AG10803 (cell line): ENCODE measurements at places on chromosomes 13 and 19.
A peak's percentile ranks its signal among the peaks of the same experiment; 100 is the strongest.

GRCh38 chr19:14689598-14690503 is at the start of gene ZNF333:
Gene ZNF333, plus strand, starts transcription at chr19:14690048. Its CDS starts 3,444 bp downstream, at chr19:14693492.
- peak; percentile 83 for DNase-seq

GRCh38 chr13:32378012-32378411 is 49.9 kb downstream of the N4BP2L1 start:
- DNase-seq: no peak

DNA sequence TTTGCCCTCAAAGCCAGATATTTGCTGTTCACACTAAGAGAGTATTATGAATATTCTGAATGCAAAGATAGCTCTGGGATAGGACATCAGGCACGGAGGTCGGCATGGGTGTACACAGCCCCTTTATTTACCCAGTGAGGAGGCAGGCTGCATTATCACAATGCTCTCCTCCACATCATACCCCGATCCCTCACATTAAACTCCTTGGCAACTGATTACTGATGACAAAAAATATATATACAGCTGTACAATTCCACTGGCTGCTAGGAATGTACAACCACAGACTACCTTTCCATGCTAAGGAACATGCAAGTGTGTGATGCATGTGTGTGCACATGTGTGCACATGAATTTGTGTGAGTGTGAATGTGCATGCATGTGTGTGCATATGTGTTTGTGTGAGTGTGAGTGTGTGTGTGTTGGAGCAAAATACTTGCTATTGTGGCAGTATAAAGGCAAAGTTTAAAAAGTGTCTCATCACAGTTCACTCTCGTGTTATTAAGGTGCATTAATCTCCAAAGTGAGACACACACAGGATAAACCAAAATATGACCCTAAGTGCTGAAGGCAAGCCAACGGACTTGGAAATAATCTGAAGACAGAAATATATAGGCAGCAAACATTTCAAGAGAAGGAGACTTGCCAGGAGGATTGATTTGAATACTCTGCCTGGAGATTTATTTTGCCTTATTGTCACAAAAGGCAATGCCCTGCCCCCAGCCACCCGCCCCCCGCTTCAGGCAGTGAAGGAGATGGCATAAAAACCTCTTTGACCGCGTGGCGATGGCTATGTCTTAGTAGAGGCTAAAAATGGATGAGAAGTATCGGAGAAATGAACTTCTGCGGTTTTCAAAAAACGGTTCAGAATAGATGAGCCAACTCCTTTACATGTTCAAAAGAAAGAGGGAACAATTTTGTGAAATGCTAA is 274.8 kb downstream of the TSHZ3 start:
- DNase-seq: no peak

DNA sequence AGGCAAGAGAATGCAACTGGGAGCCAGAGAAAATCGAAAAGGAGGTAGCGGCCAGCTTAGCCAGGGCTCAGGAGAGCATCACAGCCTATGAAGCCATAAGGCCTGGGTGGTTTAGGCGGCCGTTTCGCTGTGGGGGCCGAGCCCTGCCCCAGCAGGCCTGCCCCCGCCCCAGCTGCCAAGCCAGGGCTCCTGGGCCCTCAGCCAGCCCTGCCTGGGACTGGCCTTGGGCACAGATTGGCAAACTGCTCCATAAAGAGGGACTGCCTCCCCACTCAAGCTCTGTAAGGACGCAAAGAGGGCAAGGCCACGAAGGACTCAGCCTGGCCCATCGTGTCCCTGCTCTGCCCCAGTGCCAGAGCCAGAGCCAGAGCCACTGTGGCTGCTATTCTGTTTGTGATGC is 10.2 kb downstream of the ZNF653 start:
- no peak for DNase-seq

- DNase-seq: peak; percentile 37
These were observed 845.3 kb downstream of the DIAPH3 start for GRCh38 chr13:59318320-59318930.

GRCh38 chr19:37992761-37993160 is 85.8 kb downstream of the SIPA1L3 start:
- no peak for DNase-seq

- no peak for DNase-seq
These were observed 15.3 kb upstream of the ZNF554 start for GRCh38 chr19:2804156-2805004.

GRCh38 chr19:13621413-13621812 is 115.1 kb upstream of the CACNA1A start:
- peak; percentile 80 for DNase-seq

GRCh38 chr13:41767801-41768200 is 193.1 kb downstream of the VWA8 start:
- peak; percentile 26 for DNase-seq
